KBM-7 (cell line): ENCODE measurements at places on chromosomes 3 and 15.

DNA sequence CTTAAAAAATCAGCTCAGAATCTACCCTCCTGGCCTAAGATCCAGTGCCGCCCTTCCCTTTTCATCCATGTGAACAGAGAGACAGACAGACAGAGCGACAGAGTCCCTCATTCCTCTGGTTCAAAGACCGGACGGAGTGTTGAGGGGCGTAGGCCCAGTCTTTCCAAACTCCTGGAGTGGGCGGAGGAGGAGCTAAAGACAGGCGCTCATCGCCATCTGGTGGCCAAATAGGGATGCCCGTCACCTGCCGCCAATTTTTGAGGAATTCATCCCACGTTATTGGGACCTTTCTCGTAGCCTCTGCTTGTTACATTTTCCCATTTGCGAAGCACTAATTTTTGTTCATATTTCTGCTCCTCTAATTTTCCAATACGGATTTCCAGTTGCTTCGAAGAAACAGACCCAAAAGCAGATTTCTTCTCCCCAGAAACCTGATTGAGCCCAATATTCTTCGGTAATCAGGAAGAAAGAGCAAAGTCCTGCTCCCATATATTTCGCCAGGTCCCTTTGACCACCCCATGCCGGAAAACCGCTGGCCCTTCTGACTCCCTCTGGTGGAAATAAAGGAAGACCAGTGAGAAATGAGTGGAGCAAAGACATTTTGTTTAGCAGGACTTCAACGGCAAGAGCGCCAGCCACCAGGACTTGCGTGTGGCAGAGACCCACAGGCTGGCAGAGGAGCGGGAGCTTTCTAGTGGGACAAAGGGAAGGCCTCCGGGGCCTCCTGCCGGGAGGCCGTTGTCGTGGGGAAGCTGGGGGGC is 88.0 kb downstream of the LRRK1 start:
- DNase-seq = peak; percentile 78

- DNase-seq = no peak
Measured at GRCh38 chr15:74381481-74381880, 14.0 kb upstream of the CYP11A1 start.

- DNase-seq = no peak
Measured at GRCh38 chr15:85404918-85405866, 24.8 kb downstream of the AKAP13 start.

GRCh38 chr3:5494905-5495519 is 307.5 kb downstream of the EDEM1 start:
- DNase-seq = no peak

- DNase-seq = no peak
Measured at GRCh38 chr15:85353516-85353915, 26.9 kb upstream of the AKAP13 start.

DNA sequence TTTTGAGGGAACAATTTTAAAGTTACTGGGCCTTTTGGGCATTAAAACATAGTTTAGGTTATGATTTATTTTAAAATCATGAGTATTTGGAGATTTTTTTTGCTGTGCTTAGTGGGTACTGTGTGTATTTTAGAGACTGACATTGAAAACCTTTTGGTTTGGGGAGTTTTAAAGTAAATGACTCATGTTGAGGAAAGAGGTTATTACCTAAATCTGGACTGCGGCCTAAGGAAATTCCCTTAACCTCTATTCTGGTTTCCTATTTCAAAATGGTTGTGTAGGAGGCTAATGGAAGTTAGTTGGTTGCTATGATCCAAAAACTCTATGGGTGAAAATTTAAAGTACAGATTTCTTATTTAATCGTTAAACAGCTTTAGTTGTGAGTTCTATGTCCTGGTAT is 57.3 kb upstream of the DPH6 start:
- DNase-seq = no peak

DNA sequence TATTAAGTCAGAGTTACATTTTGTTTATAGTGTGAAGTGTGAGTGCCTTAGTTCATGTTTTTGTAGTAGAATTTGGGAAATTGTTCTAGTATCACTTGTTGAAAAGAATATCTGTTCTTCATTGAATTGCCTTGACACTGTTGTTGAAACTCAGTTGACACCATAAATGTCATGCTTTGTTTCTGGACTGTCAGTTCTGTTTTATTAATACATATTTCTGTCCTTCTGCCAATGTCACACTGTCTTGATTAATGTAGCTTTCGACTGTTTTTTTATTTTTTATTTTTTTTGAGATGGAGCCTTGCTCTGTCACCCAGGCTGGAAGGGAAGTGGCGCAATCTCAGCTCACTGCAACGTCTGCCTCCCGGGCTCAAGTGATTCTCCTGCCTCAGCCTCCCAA is 59.1 kb downstream of the CHD2 start:
- no peak for DNase-seq

GRCh38 chr15:44550256-44550655 is 13.3 kb downstream of the EIF3J start:
- DNase-seq = no peak

GRCh38 chr3:48709051-48709461 is 8.0 kb downstream of the IP6K2 start:
- DNase-seq = no peak

DNA sequence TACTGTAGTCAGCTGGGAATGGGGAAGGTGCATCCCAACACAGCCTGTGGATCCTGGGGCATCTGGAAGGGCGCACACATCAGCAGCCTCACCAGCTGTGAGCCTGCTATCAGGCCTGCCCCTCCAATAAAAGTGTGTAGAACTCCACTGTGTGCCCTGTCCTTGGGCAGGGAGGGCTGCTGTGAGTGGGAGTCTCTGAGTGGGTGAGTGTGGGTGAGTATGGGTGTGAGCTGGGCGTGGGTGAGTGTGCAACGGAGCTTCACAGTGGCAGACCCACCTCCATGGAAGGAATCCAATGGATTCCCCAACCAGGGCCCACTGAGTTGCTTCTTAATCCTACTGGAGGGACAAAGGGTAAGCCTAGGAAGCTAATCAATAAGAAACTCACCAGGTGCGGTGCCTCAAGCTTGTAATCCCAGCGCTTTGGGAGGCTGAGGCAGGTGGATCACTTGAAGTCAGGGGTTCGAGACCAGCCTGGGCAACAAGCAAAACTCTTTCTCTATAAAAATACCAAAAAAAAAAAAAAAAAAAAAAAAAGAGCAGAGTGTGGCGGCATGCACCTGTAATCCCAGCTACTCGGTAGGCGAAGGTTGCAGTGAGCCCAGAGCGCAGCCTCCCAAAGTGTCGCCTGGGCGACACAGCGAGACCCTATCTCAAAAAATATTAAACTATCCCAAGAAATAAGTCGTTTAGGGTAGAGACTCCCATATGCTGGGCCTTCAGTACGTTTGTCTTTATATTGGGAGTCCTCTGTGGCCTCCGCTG is 555 bp upstream of the RCCD1 start:
- DNase-seq = no peak

DNA sequence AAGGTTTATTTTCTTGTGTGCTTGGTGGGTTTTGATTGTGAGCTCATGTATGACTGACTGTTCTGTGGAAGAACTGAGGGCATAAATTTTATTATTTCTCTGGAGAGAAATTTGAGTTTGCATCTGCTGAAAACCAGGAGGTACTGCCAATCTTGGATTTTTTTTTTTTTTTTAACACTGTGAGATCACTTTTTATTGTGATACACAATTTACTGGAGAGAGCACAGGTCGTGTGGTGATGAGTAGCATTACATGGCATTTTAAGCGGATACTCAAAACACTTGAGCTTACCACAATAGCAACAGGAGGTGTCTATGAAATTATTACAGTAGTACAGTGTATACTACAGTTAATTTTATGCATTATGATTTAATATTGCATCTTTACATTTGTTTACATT is 237.4 kb downstream of the MFSD1 start:
- no peak for DNase-seq

DNA sequence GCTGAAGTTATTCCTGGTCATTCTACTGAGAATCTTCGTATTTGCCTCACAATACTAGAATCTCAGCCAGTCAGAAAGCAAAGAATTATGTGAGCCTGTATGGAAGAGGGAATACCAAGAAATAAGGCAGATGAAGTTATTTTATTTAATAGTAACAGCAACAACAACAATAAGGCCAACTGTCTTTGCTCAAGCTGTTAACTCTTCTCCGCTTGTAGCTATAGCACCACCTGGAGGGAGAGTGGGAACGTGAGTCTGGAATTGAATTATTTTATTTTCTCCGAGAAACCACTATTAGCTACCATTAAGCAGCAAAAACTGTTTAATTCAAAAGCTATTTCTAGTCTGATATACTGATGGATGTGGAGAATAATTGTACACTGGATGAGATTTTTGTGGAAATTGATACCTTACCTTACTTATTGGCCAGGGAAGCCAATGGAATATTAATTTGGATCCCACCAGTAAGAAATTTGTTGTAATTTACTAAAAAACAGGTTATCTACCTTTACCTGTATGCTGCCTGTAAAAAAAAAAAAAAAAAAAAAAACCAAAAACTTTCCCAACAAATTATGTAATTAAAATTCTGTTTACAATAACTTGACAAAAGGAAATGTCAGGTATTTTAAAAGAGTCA is 50.1 kb downstream of the CALML4 start:
- DNase-seq = peak; percentile 78

DNA sequence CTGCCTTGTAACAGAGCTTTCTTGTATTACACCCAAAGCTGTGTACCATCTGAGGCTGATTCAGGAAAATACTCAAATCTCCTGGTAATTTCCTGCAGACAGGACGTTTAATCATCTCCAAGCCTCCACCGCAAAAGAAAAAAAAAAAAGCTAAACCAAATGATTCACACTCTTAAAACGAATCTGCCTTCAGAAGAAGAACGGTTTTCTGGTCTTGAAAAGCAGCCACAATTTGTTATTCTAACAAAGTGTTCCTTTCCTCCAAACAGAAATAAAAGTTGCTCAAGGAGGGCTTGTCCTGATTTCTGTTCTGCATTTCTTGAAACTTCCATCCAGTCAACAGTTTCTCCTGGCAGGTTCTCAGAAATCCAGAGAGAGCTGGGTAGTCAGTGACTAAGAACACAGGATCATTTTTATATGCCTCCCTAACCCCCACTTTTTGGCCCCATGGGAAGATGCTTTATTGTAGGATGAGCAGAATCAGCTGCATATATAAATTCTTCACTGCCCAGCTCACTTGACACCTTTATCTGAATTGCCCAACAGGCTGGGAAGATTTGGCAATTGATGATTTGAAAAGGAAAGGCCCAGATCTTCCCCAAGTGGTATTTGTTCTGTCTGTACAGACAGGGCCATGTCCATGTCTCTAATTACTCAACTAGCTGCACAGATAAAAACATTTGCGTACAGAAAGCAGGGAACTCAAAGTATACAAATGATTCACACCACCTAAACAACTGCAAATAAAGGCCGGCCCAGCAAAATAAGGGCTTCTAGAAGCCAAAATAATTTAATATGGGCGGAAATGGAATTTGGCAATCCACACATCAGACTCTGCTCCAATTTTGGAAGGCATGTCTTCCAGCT is 41.0 kb upstream of the PRICKLE2 start:
- no peak for DNase-seq

DNA sequence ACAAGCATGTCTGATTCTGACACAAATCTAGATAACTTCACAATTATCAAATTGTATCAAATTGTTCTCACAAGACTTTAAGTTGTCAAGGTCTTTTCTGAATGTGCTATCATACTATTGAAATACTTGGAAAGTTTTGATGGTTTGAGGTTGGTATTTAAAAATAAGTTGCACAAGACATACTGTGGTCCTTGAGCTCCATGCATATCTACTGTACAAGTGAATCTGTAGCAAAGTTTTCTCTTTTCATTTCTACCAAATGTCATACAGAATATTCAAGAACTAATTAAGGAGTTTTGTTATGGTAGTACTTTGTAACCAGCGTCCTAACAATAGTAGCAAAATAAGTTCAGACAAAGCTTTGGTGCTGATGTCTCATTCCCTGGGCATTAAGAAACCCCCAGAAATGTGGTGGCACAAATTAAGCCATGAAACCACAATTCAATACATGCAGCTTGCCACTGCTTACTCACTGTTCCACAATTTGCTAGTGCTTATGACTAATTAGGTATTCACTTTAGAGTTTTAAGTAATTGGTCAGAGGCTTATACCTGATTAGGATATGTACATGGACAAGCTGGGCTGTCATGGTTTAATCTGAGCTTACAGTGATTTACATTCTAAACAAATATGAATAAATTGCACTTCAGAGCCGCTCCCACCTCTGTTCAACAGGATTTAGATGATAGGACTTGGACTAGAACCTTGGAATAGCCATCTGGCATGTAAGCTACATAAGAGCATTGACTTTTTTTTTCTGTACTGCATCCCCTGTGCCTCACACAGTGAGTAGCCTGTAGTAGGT is 8.8 kb downstream of the TBC1D23 start:
- DNase-seq = no peak

DNA sequence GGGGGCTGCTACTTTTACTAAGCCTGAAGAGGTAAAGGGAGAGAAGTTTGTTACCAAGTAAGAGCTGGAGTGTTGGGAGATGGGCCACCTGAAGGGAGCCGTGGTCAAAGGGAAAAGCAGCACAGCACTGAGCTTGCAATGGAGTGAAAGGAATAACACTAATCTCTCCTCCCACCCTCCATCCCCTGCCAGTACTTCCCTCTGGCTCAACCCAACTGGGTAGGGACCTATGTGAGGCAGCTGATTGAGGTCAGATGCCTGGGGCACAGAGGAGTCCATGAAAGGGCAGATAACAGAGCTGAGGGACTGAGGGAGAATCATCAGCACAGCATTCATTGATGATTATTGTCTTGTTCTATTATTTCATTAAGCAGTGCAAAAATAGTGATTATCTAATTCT is 212.4 kb upstream of the TBC1D5 start:
- no peak for DNase-seq
